ENCODE measurements at places on chromosomes 1 and 21. TPM values are rescaled to one million over a fixed set of nuclear protein-coding genes. Genes with fewer than 3 reads are reported as not detected.

The COL9A2 gene
- total RNA-seq = 1.9 TPM

The LCE4A gene
- not detected for total RNA-seq

The WRAP73 gene
- 32.6 TPM for total RNA-seq

The FCRL1 gene
- total RNA-seq = not detected

The FCAMR gene
- total RNA-seq = not detected

The MKNK1 gene
- total RNA-seq = 58.2 TPM

The NOC2L gene
- 60.5 TPM for total RNA-seq

The SASS6 gene
- 17.1 TPM for total RNA-seq

The ECE1 gene
- 101 TPM for total RNA-seq

The MROH9 gene
- not detected for total RNA-seq

The OR2L3 gene
- not detected for total RNA-seq

The NBPF3 gene
- total RNA-seq = 6.1 TPM

DNA sequence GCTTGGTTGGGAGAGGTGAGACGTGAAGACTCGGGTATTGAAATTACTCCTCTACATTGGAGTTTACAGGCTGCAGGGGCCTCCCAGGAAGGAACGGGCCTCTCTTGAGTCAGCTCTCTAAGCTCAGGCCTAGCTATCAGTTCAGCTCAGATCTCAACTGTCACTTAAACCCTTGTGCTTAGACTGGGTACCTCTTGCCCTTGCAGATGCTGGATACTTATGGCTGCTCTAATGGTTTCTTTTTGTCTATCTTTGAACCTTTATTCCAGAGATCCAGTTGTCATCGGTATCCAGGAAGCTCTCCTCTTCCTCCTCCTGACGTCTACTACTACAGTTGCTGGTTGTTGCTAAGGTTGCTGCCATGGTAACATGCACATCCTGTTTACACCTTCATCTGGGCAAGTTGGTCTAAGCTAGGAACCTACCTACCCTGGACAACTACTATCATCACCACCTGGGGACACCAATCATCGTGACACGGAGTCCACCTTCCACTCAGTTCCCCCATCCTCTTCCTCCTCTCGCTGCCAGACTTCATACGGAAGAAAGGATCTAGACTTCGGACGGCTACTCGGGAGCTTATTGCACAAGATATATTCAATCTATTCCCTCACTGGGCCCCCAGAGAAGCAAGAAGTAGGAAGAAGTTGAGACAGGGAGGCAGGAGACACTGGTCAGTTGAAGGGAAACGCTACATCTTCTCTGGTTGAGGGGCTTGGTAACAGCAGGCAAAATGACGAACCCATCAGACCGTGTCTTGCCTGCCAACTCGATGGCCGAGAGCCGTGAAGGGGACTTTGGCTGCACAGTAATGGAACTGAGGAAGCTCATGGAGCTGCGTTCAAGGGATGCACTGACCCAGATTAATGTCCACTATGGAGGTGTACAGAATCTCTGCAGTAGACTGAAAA is 56.1 kb downstream of the ATP2B4 start:
- peak; percentile 88 for DNase-seq

DNA sequence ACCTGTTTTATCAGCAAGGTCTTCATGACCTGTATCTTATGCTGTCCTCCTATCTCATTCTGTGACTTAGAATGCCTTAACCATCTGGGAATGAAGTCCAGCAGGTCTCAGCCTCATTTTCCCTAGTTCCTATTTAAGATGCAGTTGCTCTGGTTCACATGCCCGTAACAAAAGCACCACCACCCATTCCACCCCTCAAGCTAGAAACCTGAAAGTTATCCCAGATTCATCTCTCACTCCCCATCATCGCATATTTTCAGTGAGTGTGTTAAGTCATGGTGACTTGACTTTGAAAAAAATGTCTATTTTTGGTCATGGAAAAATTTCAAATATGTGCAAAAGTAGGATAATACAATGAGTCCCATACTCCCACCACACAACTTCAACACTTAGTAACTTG is 11.7 kb downstream of the HMGN2 start:
- DNase-seq = no peak

- DNase-seq = peak; percentile 60
These were observed 9.2 kb downstream of the SFT2D2 start for GRCh38 chr1:168234846-168235547.

DNA sequence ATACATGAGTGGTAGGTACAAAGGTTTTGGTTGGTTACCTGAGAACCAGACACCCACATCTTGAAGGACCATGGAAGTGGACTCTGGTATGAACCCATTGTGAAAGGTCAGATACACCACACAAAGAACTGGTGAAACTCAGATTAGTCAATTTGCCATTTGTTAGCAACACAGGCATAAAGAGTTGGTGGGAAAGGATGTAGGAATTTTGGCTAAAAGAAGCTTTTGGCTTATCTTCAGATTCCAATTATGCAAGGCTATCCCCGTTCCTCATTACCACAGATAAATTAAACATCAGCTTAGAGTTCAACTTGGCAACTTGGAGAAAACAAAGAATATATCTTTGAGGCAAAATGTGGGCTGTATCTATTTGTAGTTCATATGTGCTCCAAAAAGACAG is 87.0 kb upstream of the IRF2BP2 start:
- DNase-seq = no peak

DNA sequence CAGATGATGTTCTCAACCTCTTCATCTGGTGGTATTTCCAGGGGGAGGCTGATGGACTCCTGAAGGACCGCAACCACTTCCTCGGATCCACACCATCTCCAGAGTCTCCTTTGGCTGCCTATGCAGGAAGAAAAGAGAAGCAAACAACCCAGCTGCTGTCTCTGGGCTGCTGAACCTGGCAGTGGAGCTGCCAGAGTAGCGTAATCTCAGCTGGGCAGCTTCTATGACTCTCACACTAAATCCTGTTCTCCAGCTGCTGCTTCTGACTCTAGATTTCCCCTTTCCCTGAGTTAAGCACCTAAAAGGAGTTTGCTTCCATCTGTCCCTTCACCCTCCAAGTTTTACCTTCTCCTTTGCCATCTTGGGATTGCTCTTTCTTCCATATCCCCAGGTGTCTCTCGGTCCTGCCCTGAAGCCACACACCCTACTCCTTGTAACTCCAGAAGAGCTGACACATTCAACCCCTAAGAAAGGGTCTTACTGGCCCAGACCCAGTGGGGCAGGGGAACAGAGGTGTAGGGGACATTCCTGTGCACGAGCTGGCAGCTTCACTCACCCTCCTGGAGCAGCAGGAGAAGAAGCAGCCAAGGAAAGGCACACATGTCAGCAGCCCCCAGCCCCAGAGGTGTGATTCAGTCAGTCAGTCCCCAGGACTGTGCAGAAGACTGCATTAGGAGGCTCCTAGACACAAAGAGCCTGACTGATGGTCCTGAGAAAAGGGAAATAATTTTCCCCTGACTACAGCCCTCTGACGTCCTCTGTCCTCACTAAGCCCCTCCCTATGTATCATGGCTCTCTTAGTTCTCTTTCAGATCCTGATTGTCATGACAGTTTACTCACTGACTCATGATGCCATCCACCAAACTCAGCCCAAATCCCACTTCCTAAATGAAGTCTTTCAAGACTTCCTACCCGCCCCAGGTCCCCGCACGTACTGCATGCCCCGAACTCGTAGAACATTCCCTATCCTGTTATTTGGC is at the start of gene SLAMF9:
Gene SLAMF9 (minus strand): TSS at position 702 of the 980 bp plus-strand sequence. CDS start 100 bp downstream, at position 602.
- DNase-seq = no peak

DNA sequence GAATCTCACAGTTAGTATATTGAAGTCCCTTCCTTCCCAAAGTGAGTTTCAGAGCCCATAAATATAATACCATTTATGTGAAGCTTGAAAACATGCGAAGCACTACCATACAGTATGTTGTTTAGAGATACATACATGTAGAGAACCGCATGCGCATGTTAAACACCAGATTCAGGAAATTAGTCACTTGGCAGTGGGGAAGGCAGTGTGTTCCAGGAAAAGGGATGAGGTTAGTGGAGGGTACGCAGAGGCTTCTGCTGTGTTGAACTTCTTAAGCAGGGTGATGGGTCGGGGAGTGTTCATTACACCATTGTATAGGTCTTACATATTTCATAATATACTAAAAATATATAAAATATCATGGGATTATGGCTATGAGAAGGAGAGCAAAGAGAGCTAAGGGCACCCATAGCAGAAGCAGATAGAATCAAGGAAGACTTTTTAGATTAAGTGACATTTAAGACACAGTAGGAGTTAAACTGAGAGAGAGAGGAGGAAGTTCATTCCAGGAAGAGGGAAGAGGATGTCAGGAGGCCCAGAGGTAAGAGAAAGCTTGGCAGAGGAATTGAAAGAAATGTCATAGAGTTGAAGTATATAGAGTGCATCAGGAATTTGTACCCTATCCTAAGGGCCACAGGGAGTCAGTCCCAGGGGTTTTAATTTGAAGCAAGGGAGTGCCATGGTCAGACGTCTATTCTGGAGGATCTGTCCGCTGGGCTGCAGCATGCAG is 43.5 kb upstream of the SARS1 start:
- DNase-seq = no peak

DNA sequence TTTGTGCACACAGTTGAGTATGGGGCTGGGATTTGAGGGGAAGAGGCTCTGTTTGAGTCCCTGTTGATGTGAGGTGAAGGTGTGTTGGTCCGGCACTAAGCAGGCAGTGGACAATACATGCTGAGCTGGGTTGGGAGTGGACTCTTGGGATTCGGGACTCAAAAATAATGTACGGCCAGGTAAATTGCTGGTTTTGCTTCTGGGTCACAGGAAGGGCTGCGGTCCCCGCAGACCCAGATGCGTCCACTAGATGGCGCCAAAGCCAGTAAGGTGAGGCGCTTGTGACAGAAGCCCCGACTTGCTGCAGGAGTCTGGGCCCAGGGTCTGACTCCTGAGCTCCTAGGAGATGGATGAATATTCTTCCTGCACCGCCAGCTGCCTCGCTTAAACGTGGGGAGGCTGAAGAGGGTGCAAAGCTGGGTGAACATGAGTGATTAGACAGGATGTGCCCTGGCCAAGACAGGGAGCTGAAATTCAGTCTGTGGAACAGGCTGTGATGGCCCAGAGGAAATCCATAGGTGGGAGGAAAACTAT is 61.4 kb downstream of the ACBD3 start:
- DNase-seq = peak; percentile 91

DNA sequence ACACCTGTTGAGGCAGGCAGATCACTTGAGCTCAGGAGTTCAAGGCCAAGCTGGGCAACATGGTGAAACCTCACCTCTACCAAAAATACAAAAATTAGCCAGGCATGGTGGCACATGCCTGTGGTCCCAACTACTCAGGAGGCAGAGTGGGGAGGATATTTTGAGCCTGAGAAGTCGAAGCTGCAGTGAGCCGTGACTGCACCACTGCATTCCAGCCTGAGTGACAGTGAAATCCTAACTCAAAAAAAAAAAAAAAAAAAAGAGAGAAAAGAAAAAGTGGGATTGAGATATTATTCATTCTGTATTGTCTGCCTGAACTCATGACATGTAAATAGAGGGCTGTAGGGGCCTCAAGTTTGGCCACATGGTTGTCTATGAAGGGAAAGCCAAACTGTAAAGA is 37.3 kb downstream of the WNT2B start:
- DNase-seq = no peak

DNA sequence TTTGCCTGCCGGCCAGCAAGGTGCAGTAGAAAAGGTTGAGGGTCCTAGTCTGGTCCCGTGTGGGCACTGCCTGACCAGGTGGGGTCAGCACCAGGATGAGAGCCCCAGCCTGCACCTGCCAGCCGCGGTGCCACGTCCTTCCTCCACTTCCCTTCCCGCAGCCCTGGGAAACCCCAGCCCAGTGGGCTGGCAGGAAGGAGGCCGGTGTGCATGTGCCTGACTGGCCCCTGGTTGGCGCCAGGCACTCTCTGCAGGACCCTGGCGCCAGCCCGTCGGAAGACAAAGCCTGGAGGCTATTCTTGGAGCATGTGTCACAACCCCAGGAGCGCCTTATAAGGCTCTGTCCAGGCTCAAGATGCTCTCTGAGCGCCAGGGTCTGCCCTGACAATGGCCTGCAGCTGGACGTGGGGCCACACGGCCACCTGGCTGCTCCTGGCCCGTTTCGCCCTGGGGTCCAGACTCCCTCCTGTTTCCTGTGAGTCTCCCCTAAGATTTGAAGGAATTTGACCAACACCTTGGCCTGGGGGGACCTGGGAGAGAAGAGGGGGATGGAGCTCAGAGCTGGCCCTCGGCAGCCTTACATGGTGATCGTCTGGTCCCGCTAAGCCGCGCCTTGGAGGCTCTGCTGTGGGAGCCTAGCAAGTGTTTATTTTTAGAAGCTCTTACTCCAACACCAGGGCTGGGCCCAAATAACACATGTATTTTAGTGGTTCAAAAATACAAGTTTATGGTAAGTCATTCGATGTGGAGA is 31.9 kb upstream of the POFUT2 start:
- no peak for DNase-seq

GRCh38 chr1:97254731-97255463 is 533.3 kb downstream of the PTBP2 start:
- no peak for DNase-seq

GRCh38 chr21:37297364-37297763 is 30.2 kb upstream of the VPS26C start:
- no peak for DNase-seq

GRCh38 chr1:95467036-95467435 is 233.0 kb downstream of the RWDD3 start:
- no peak for DNase-seq

Measured in activated CD4-positive, alpha-beta T cell treated with anti-CD3 and anti-CD28 coated beads, Interleukin-2, amount 10 ng/mL, durations not matched to agents 7 days and 5 days (primary cell).